ENCODE measurements at places on chromosomes 6 and 20.

GRCh38 chr6:136669299-136669699 lies 119.1 kb upstream of the MAP7 start:
- no peak for DNase-seq

- no peak for DNase-seq
Measured at GRCh38 chr6:36824253-36824652, 15.0 kb downstream of the CPNE5 start.

DNA sequence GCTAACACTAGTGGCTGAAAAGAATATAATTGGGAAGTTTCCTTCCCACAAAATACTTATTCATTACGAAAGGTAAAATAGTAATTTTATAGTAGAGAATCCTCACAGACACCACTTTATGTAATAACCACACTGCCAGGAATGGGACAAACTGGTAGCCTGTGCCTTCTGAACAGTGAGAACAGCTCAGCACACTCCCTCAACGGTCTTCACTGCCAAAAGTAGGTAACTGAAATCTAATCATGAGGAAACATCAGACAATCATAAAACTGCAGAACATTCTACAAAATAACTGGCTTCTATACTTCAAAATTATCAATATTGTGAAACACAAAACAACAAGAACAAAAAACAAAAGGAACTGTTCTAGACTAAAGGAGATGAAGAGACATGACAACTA lies 44.1 kb downstream of the NUP153 start:
- DNase-seq: no peak

- no peak for DNase-seq
Measured at GRCh38 chr6:170296423-170296745, 5.5 kb upstream of the DLL1 start.

DNA sequence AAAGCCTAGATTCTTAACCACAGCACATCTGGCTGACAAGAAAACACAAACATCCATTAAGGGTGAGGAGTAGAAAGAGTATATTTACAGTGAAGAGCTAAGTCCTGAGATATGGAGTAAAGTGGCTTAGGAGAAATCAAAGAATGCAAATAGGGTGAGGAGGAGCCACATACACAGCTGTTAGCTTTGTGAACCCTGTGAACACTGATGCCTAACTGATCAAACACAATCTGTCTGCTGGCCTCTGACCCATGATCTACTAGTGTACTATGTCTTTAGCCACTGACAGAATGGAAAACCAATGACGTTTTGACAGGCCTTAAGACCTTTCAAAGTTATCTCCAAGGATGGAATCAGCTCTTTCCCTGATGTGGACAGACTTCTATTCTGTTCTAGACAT lies 75.2 kb downstream of the ZHX3 start:
- DNase-seq: no peak

DNA sequence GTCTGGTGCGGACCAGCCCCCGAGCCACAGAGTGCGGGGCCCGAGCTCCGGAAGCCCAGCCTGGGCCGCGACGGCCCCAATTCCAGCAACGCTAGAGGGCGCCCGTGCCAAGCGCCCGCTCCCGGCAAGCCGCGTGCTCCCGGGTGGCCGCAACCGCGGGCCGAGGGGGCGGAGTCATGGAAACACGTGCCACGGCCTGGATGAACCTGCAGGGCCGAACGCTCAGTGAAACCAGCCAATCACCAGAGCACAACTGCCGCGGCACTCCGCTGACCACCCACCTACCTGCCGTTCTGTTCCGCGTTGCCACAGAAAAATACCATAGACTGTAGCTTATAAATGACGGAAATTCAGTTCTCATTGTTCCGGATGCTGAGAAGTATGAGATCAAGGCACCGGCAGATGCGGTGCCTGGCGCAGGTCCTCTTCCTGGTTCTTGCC lies 85.7 kb upstream of the FOXC1 start:
- peak; percentile 63 for DNase-seq

DNA sequence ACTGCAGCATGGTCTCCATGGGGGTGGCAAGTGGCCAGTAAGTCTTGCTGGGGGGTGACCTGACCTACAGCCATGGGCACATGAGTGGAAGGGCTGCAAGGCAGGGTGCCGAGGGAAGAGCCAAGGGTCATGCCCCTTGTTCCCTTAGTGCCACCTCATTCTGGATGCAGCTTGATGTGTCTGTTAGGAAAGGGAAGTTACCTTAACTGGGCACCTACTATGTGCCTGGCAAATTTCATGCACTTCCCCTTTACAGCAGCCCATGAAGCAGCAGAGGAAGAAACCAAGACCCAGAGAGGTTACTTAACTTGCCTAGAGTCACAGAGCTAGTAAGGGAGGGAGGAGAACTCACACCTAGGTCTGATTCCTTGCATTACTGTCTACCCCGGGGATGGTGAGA lies 174.0 kb downstream of the MRPL14 start:
- no peak for DNase-seq

Data from stimulated activated CD8-positive, alpha-beta memory T cell treated with anti-CD3 and anti-CD28 coated beads, Interleukin-2, amount 100 ng/mL, for 1 hour (primary cell).